ENCODE measurements at places on chromosomes 13 and 19. TPM values are rescaled to one million over a fixed set of nuclear protein-coding genes. Genes with fewer than 3 reads are reported as not detected.

The GPR180 gene
- total RNA-seq: under 0.01 TPM

The GPX4 gene
- 158 TPM for total RNA-seq

The WDR87 gene
- not detected for total RNA-seq

DNA sequence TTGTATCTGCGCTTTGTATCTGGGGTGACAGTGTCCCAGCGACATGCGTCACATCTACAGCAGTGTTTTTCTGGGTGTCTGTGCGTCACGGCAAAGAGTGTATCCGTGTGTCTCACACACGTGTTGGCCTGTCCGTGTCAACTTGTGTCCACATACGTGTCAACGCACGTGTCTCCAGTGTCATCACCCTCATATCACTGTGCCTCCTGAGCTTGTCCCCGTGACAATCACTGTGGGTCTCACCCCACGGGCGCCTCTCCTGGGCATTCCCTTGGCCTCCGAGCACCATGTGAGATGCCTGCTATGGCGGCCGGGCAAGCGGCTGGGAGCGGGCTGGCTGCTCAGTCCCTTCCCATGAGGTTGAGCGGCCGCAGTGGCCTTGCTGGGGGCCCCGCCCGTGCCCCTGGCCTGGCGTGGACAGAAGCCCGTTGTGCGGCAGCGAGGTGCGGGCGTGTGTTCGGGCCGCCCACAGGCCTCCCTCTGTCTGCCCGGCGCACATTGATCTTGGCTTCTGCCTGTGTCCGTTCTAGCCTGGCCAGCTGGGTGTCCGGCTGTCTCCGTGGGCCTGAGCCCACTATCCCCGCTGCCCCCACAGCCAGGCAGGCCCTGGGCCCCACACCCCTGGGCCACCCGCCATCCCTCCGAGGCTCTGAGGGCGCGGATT lies 6.4 kb downstream of the NFIX start:
- peaks cover 8% of the 10 kb centered on the region for H3K36me3 ChIP-seq
- H3K4me1 ChIP-seq: peaks cover 100% of the 10 kb centered on the region
- DNase-seq: peak; percentile 65
- H3K27me3 ChIP-seq: peaks cover 2% of the 10 kb centered on the region
- H3K27ac ChIP-seq: peak overlapping the region; percentile 92

DNA sequence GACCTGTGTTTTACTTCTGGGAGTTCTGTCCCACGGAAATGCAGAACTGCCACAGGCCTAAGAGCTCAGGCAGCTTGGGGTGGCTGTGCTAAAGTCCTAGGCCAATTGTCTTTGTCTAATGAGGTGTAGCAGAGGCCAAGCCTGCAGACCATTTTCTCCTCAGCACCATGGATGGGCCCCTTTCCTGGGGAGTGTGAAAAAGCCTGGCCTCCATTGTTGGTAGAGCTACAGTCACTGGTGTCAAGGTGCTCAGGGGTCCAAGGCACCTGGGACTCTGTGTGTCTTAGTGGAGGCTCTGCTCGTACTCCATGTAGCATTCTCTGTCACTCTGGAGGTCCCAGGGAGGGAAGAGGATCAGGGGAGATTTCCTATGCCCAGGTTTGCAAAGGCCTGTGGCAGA lies 329.6 kb downstream of the SLITRK5 start:
- no peak overlapping the region for H3K4me3 ChIP-seq
- no peaks in the 10 kb centered on the region for H3K36me3 ChIP-seq
- no peaks in the 10 kb centered on the region for H3K4me1 ChIP-seq
- no peak for DNase-seq

- H3K27ac ChIP-seq: peak overlapping the region; percentile 94
- DNase-seq: no peak
- peak overlapping the region; percentile 86 for H3K4me3 ChIP-seq
- peaks cover 7% of the 10 kb centered on the region for H3K36me3 ChIP-seq
- H3K27me3 ChIP-seq: no peaks in the 10 kb centered on the region
Observed at GRCh38 chr19:4830332-4830731, 1.2 kb downstream of the TICAM1 start.

DNA sequence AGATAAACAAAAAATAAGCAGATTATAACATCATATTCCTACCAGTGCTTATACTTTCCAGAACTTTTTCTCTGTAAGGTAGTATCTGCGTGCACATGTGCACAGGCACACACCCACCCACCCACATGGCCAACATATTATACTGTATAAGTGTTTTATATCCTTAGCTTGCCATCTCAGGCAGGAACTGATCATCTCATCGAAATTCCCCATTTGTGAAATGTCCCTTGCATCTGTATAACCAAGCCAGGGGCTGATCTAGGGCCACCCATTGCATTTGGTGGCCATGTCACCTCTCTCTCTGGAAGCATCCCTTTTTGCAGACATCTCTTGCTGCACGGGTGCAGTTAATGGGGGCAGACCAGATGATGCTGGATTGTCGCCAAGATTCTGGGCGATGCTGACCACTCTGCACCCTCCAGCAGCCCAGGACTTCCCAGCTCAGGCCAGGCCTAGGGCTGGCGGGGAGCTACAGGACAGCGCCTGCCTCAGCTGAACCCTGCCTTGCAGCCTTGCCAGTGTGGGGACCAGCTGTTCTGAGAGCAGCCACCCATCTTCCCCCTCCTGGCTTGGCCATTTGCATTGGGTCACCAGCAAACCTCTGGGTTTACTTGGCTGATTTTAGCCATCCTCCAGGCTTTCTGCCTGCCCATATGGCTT lies 95.9 kb downstream of the SLC7A1 start:
- no peaks in the 10 kb centered on the region for H3K4me1 ChIP-seq
- H3K36me3 ChIP-seq: no peaks in the 10 kb centered on the region
- H3K27me3 ChIP-seq: no peaks in the 10 kb centered on the region
- no peak overlapping the region for H3K4me3 ChIP-seq
- H3K27ac ChIP-seq: no peak overlapping the region

GRCh38 chr13:29304148-29304547 lies 291.3 kb downstream of the SLC7A1 start:
- no peak overlapping the region for H3K27ac ChIP-seq
- no peak for DNase-seq
- H3K4me3 ChIP-seq: no peak overlapping the region
- no peaks in the 10 kb centered on the region for H3K27me3 ChIP-seq
- H3K36me3 ChIP-seq: no peaks in the 10 kb centered on the region

GRCh38 chr19:32976223-32976805 lies 4.3 kb downstream of the FAAP24 start:
- peaks cover 30% of the 10 kb centered on the region for H3K36me3 ChIP-seq
- DNase-seq: peak; percentile 82
- H3K4me3 ChIP-seq: no peak overlapping the region
- peaks cover 23% of the 10 kb centered on the region for H3K4me1 ChIP-seq

DNA sequence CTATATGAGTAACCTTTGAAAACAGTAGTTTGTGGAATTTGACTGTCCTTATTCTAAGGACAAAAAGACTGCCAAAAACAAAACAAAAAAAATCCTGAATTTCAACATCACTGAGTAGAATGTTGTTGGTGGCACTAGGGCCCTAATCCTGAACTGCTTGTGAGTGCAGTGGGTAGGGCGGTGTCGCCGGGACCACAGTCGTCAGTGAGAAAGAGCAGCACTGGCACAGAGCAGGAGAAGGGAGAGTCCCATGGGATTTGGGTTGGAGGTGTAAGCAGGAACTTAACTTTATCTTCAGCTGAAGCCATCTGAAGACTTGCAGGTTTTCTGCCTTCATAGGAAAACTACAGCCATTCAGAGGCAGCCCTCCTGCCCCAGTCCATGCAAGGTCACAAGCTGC lies 5.6 kb downstream of the PCID2 start:
- no peak for DNase-seq
- H3K4me1 ChIP-seq: peaks cover 71% of the 10 kb centered on the region
- H3K4me3 ChIP-seq: no peak overlapping the region
- no peak overlapping the region for H3K27ac ChIP-seq
- peaks cover 49% of the 10 kb centered on the region for H3K36me3 ChIP-seq

GRCh38 chr19:56301155-56301554 lies 13.5 kb downstream of the ZSCAN5A start:
- DNase-seq: no peak
- H3K4me1 ChIP-seq: no peaks in the 10 kb centered on the region
- H3K27me3 ChIP-seq: no peaks in the 10 kb centered on the region
- H3K36me3 ChIP-seq: peaks cover 49% of the 10 kb centered on the region
- no peak overlapping the region for H3K4me3 ChIP-seq

GRCh38 chr13:22915442-22916082 lies 265.2 kb upstream of the SGCG start:
- DNase-seq: peak; percentile 82
- H3K4me3 ChIP-seq: peak overlapping the region; percentile 62
- H3K4me1 ChIP-seq: peaks cover 12% of the 10 kb centered on the region

GRCh38 chr13:39375601-39376000 lies 227.4 kb downstream of the LHFPL6 start:
- H3K4me3 ChIP-seq: no peak overlapping the region
- no peak overlapping the region for H3K27ac ChIP-seq
- DNase-seq: no peak
- H3K27me3 ChIP-seq: no peaks in the 10 kb centered on the region

DNA sequence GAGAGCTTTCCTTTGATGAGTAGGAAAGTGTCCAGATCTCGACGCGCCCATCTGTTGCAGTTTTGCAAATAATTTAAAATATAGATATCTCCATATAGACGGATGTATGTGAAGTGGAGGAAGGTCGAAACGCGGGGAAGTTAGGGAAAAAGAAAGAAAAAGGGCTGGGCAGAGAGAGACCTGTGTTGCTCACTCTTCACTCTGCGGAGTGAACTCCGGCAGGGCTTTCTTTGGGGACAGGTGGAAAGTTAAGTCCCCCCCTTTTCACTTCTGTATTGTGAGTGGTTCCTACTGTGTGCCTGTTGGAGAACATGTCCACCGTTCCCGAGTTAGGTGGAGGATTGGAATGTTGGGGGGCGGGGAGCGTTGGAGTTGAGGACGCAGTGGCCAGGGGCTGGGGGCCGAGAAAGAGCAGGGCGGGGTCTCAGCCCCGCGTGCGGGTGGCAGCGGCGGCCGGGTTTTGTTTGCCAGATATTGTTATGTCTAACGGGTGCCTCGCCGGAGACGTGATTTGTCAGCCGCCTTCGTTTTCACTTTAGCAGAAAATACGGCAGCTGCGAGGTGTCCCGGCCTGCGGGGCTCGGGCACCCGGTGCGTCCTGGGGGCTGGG lies 145.1 kb upstream of the ZNF536 start:
- peak; percentile 24 for DNase-seq
- H3K4me3 ChIP-seq: peak overlapping the region; percentile 75
- H3K27me3 ChIP-seq: peaks cover 100% of the 10 kb centered on the region
- H3K4me1 ChIP-seq: peaks cover 48% of the 10 kb centered on the region

DNA sequence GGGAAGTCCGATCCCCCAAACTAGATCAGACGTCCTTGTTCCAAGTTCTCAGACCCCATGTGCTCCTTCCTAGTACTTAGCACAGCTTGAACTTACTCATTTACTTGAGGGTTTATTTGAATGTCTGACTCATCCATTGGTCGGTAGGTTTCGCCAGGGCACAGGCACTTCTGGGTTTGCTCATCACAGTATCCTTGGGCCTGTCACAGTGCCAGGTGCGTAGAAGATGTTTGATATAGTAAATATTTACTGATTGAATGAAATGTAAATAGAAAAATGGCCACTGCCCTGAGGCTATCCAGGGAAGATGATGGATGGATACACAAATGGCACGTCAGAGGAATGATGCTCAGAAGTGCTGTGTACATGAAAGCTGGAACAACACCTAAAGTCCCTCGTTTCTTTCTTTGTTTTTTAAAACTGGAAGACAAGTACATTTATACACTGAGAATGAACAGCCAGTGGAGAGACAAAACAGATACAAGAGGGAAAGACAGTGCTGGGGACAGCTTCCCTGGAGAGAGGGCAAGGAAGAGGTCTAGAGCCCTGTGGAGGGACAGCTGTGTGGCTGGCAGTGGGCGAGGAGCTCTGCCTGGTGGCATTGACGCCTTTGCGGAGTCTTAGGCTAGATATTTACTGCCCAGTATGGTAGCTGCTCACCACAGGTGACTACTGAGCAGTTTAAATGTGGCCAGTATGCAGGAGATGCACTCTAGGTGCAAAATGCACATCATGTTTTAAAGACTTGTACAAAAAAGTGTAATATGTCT lies 31.2 kb upstream of the KL start:
- peak overlapping the region; percentile 44 for H3K27ac ChIP-seq
- H3K4me3 ChIP-seq: no peak overlapping the region
- H3K36me3 ChIP-seq: no peaks in the 10 kb centered on the region
- peak; percentile 39 for DNase-seq

- peaks cover 20% of the 10 kb centered on the region for H3K27me3 ChIP-seq
- H3K4me1 ChIP-seq: no peaks in the 10 kb centered on the region
- no peak overlapping the region for H3K4me3 ChIP-seq
- no peak overlapping the region for H3K27ac ChIP-seq
- DNase-seq: no peak
Observed at GRCh38 chr13:28585561-28585960, 73.4 kb upstream of the POMP start.

GRCh38 chr19:54418030-54418929 lies 3.0 kb downstream of the TTYH1 start:
- H3K27me3 ChIP-seq: peaks cover 34% of the 10 kb centered on the region
- no peak overlapping the region for H3K27ac ChIP-seq
- no peaks in the 10 kb centered on the region for H3K36me3 ChIP-seq
- peak; percentile 71 for DNase-seq
- no peak overlapping the region for H3K4me3 ChIP-seq

DNA sequence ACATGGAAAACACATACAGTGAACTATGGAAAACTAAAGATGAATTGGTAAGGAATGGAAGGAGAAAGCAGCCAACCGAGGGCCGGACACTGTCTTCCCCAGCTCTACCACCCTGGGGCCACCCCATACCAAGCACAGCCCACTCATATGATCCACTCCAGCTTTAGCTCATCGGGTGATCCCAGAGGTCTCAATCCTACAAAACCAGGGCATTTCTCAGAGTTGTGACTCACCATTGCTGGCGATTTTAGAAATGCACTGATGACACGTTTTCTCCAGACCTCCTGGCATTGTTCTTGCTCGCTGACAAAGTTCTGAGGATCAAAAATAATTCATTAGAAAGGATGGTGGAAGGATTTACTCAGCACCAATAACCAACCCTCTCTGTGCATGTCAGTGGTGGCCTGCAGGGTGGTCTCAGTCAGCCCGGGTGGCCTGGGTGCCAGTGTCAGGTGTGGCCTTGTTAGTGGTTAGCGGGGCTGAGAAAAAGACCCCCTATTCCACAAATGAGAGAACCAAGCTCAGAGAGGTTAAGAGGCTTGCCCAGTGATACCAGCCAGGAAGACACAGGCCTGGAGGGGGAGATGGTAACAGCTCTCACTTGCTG lies 6.6 kb downstream of the TMEM272 start:
- H3K27ac ChIP-seq: no peak overlapping the region
- no peaks in the 10 kb centered on the region for H3K4me1 ChIP-seq
- H3K36me3 ChIP-seq: no peaks in the 10 kb centered on the region
- DNase-seq: no peak

GRCh38 chr19:50875795-50876422 lies 2.7 kb downstream of the KLK2 start:
- H3K27ac ChIP-seq: no peak overlapping the region
- no peaks in the 10 kb centered on the region for H3K36me3 ChIP-seq
- no peak for DNase-seq
- H3K4me1 ChIP-seq: no peaks in the 10 kb centered on the region
- H3K27me3 ChIP-seq: peaks cover 88% of the 10 kb centered on the region
- no peak overlapping the region for H3K4me3 ChIP-seq

GRCh38 chr19:28396287-28396831 lies 816.6 kb downstream of the UQCRFS1 start:
- H3K36me3 ChIP-seq: no peaks in the 10 kb centered on the region
- no peak overlapping the region for H3K4me3 ChIP-seq
- H3K4me1 ChIP-seq: no peaks in the 10 kb centered on the region
- H3K27me3 ChIP-seq: no peaks in the 10 kb centered on the region
- DNase-seq: peak; percentile 27
- H3K27ac ChIP-seq: no peak overlapping the region
